A549 (cell line): ENCODE measurements at places on chromosomes 1 and 21.

DNA sequence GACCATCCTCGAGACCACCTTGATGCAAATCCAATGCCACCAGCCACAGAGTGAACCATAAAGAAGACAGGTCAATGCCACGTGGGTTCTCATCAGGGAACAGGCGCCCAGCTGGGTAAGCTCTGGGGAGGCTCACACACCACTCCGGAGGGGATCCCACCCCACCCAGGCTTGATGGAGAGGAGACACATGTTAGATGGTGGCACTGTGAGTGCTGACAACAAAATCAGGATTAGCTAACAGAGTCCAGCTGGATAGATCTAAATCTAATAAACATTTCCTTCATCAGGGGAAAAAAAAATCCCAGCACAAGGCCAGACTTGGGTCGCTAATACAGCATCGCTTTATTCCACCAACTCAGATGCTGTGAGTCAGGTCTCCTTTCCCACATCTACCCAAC lies 132.2 kb upstream of the TNR start:
- no peak for DNase-seq

GRCh38 chr1:94247138-94248094 lies 10.0 kb upstream of the ARHGAP29 start:
- peak; percentile 43 for DNase-seq

GRCh38 chr1:923131-923990 lies at the start of gene SAMD11:
TSS of gene SAMD11 (plus strand) at chr1:923923. CDS start at chr1:924432, 509 bp downstream.
- peak; percentile 83 for DNase-seq

DNA sequence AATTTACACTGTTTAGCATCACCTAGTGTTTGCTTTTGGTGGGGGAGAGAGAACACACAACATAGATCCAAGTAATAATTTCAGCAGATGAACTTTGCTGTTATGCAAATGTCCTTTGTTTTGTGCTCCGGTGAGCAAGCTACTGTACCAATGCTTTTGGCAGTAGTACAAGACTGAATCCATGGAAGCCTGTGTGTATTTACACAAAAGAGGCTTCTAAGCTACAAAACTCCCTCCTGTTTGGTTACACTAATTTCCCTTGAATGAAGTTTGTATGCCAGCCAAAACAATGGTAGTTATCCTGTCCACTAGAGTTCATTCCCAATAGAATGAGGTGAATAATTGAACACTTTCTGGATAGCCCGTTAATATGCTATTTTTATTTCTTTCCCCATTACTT lies 320.5 kb downstream of the KCTD3 start:
- DNase-seq = no peak

DNA sequence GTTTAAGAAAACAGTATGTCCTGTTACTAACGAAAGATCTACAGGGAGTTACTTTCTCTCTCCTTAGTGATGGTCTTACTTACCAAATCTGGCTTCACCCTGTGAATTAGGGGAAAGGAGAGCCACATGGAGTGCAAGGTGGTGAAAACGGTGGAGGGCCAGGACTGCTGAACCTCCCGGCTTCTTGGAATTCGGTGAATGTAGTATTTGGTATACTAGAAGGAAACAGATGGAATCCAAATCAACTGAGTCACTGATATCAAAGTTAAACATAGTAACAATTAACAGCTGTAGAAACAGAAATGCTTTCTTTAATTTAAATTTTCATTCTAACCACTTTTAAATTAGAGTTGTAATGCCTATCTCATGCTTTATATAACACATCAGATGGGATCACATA lies 45.7 kb downstream of the ALG14 start:
- DNase-seq = no peak

- DNase-seq = peak; percentile 81
These were observed 3.3 kb upstream of the CNR2 start for GRCh38 chr1:23916209-23917131.

DNA sequence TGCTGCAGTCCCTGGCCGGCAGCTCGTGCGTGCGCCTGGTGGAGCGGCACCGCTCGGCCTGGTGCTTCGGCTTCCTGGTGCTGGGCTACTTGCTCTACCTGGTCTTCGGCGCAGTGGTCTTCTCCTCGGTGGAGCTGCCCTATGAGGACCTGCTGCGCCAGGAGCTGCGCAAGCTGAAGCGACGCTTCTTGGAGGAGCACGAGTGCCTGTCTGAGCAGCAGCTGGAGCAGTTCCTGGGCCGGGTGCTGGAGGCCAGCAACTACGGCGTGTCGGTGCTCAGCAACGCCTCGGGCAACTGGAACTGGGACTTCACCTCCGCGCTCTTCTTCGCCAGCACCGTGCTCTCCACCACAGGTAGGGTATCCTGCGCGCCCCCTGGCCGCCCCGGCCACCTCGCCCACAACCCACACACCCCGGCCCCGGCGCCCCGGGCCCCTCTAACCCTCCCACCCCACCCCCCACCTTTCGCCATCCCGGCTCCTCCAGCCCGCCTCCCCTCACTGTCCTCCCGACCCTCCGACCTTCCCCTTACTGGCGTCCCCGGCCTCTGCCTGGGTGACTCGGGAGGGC lies 352 bp downstream of the KCNK1 start:
- peak; percentile 60 for DNase-seq

- DNase-seq = no peak
These were observed 14.4 kb downstream of the ARMH1 start for GRCh38 chr1:44688760-44689446.

GRCh38 chr1:212783976-212784375 lies 7.6 kb downstream of the NSL1 start:
- no peak for DNase-seq

GRCh38 chr1:4271338-4271998 lies 371.4 kb upstream of the C1orf174 start:
- no peak for DNase-seq

GRCh38 chr1:96771847-96772246 lies 50.3 kb downstream of the PTBP2 start:
- no peak for DNase-seq

DNA sequence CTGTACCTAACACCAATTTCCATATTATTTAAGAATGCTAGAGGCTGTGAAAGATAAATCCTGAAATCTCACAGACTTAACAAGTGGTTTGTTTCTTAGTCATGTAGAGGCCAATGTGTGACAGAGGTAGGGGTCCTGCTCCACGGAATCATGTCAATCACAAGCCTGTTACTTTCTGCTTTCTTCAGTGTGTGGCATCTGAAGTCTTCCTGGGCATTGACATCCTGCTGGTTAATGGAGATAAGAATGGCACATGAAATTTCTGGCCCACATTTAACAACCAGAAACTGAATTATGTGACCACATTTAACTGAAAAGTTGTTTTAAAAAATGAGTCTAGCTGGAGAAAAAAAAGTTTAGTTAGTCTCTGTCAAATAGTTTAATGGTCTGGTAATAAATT lies 68.3 kb upstream of the PLA2G4A start:
- no peak for DNase-seq

DNA sequence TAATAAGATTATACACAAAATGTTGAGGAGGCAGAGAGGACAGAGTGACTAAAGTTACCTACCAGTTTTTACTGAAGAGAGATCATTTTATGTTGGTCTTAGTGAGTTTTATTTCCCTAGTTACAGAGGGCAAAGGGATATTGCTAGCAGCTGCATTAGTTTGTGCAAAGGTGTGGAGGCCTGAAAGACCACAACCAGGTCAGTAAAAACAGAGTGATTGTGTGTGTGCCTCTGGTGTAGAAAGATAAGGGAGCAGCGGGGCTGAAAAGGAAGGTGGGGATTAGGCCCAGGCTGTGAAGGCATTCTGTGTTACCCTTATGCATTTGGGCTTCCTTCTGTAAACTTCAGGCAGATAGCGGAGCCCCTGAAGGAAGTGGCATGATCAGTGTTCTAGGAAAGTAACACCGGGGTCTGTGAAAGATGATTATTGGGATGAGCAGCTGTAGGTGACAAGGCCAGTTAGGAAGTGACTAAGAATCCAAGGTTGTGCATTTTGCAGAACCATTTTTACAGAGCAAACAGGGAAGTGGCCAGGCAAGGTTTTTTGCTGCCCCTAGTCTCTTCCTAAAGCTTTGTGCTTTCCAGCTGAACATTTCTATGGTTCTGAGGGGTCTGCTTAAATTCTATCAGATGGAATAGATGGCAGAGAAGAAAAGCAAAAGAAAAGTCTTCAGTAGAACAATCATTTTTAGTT lies 3.7 kb downstream of the GADD45A start:
- no peak for DNase-seq
